ENCODE measurements at places on chromosomes 12 and 14.

- DNase-seq, result no peak
Observed at GRCh38 chr12:112153893-112154219, 28.5 kb downstream of the TRAFD1 start.

DNA sequence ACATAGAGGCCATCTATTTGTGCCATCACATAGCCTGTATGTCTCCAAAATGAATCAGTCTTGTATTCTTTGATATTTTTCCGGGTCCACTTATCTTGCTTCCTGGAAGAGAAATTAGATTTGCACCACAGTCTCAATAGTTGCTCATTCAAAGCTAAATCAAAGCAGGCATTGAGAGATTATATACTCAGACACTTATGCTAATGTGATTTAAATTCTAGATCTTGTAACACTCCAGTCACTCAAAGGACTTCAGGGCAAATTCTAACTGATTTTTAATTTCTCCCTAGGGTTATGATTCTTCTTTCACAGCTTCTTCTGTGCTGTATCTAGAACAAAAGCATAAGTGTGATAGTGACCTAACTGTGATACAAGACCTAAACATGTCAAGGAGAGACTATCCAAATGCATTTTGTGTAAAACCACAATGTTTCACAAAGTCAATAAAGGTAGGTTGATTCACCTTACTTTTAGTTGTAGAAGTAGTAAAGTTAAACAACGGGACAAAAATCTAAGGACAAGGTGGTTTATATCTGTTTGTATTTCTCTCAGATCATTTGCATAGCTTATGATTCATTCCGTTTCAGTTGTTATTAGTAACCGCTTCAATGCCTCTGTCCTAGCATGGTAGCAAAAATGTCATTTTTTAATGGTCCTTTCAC is 26.8 kb downstream of the PLBD1 start:
- no peak for DNase-seq

DNA sequence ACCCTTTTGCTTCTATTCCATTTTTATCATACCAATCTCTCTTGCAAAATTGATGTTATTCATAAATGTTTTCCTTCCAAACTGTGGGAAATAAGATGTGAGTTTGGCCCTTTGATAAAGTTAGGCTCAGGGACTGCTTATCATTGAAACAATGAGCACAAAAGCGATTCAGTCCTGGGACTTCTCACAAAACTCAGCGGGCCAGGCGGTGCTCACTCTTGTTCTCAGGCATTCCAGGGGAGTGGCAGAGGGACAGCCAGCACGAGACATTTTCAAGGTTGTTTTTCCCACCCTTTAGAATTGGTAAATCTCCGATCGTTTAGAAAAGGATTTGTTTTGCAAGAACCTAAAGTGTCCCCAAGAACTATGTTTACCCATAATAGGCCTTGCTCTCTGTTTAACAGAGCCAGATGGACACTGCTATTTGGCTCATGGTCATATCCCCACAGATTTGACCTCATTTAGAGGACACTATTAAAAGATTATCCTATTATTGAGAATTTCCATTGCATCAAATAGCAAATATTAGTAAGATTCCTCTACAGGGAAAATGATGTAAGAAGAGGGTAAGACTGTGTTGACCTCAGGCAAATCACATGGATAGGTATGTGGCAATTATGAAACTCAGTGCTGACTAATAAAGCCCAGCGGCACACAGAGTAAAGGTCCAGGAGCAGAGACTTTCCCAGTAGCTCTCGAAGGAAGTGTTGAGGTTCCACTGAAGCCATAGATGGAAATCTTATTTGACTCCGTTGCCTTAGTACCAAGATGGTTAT is 102.7 kb upstream of the USP44 start:
- DNase-seq, result peak; percentile 4

GRCh38 chr14:29643433-29644211 is 284.0 kb downstream of the PRKD1 start:
- DNase-seq, result no peak

DNA sequence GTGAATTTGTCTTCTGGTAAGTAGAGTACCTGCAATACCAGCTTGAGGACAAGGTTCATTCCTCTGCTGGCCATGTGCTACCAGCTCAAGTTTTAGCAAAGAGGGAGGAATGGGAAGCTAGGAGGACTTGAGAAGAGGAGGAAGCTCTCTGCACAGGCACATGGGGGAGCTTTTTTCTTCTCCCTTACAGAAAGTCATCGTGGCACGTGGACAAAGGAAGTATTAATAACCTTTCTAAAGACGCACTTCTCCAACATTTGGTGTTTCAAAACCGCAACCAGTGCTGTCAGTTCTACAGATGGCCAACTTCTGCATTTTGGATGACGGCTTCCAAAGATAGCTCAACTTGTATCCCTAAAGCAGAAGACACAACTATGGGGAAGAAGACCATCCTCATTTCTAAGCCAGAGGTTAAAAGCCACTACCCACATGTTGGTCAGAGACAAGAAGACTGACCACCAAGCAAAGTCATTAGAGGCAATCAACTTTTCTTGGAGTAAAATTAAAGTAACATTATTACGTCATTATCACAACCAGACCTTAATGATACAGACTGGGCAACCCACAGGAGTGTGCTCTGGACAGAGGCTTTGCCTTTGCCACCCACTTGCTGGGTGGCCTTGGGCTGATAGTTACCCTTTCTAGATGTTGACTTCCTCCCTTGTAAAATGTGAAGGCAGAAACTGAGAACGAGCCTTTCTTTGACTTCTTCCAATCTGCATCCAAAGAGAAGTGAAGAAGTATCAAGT is 12.3 kb upstream of the TMED10 start:
- no peak for DNase-seq

DNA sequence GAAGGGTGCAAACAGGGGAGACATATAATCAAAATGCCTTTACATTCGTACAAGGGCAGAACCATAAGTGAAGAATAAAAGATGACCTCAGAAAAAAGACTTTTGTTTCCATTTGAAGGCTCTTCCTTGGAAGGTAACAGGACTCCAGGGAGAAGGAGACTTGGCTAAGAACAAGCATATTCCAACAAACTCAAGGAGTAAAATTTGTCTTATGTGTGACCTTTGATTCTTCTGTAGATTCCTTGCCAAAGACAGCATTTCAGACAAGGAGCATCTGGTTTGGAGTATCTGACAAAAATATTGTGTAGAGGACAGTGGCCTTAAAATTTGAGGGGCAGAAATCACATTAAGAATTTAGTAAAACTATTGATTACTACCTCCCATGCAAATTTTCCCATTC is 991.9 kb downstream of the FLRT2 start:
- no peak for DNase-seq

- DNase-seq, result no peak
Observed at GRCh38 chr12:124509300-124509675, 58.1 kb downstream of the NCOR2 start.

- no peak for DNase-seq
Observed at GRCh38 chr12:122040579-122041386, 19.1 kb downstream of the BCL7A start.

- peak; percentile 38 for DNase-seq
Observed at GRCh38 chr14:91115986-91116770, 2.3 kb downstream of the DGLUCY start.

- DNase-seq, result no peak
Observed at GRCh38 chr12:77087427-77087826, 22.1 kb upstream of the E2F7 start.

GRCh38 chr14:35534208-35534872 is 376 bp downstream of the INSM2 start:
- no peak for DNase-seq

DNA sequence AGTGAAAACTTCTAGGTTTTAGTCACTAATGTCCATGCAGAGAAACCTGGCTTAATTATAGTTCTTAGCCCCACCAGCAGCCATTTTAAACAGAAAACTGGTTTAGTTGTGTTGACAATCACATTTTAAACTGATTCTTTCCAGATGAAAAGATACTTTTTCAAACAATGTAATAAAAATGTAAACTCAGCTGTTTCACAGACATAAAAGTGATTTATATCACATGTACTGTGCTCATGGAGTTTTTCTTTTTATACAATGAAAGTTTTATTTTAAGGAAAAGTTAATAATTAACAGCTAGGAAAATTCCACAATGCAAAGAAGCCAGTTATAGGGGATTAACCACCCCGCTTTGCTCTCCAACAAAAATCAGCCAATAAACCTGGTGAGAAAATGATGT is 129.7 kb downstream of the PAX9 start:
- DNase-seq, result no peak

DNA sequence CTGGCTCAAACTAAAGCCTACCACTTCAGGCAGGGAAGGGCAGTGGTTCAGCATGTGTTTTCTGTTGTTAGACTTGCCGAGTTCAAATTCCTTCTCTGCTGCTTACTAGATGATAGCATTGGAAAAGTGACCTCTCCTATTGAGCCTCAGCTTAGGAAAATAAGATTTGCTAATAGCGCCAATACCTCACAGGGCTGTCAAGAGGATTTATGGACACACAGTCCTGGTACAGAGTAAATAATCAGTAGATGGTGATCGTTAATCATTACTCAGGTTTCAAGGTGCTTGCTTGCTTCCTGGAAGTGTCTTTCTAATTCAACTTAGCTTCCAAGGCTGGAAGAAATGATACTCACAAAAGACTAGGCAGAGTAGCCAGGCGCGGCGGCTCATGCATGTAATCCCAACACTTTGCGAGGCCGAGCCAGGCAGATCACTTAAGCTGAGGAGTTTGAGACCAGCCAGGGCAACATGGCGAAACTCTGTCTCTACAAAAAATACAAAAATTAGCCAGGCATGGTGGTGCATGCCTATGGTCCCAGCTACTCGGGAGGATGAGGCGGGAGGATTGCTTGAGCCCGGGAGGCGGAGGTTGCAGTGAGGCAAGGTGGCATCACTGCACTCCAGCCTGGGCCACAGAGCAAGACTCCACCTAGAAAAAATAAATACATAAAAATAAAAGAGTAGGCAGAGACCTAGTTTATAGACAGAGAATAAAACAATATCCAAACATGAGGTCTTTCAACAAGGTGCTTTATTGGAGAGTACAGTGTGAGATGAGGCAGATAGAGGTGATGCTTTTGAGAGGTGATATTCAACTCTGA is 6.0 kb downstream of the PLA2G1B start:
- DNase-seq, result no peak

GRCh38 chr14:71783786-71784185 is 148.4 kb upstream of the RGS6 start:
- DNase-seq, result no peak

DNA sequence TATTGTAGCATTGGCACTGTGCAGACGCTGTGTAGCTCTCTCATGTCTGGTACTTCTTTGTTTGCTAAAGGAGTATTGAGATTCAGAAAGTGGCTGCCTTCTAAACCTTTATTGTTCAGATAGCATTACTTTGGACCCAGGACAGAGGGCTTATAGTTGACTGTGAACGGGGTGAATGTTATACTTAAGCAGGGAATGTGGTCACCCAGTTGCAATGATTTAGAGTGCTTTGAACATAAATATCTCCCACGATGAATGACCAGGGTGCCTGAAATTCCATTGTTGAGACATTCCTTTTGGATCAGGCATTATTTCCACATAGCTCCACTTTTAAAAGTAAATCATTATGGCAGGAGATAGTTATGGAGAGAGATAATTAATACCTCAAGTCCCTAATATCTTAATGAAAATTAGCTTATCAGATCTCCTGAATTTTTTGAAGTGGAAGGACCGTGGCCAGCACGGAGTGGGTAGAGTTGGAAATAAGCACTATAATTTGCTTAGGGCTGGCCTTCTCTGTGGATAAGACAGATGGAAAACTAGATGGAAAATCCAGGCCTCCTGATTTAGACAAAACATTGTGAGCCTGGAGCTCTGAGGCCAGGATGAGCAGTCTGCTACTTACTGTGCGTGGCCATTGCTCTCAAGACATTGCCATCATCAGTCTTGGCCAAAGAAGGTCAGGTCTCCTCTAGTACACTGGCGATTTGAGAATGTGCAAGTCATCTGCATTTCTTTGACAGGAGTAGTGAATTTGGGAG is 114.5 kb downstream of the ETV6 start:
- DNase-seq, result no peak

DNA sequence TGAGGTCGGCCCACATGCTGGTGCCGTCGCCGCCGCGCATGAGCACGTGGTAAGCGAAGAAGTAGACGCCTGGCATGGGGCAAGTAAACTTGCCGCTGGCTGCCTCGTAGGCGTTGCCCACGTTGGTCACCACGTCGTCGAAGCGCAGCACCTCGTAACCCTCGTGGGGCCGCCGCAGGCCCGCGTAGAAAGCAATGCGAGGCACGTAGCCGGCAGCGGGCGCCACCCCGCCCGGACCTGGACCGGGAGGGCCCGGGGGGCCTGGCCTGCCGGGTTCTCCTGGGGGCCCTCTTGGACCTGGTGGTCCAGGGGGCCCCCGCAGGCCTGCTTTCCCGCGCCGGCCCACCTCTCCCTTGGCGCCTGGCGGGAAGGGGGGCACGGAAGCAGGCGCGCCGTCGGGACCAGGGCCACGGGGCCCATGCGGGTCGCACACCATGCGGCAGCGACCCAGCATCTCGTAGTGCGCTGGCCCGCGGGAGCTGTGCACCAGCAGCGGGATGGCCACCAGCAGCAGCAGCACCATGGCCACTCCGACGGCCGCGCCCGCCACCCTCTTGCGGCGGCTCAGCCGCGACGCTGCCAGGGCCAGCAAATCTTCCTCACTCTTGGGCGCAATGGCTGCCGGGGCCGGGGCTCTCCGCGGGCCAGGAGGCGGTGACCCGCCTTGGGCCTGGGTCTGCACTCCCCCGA is 888 bp downstream of the C1QL4 start:
- DNase-seq, result no peak

DNA sequence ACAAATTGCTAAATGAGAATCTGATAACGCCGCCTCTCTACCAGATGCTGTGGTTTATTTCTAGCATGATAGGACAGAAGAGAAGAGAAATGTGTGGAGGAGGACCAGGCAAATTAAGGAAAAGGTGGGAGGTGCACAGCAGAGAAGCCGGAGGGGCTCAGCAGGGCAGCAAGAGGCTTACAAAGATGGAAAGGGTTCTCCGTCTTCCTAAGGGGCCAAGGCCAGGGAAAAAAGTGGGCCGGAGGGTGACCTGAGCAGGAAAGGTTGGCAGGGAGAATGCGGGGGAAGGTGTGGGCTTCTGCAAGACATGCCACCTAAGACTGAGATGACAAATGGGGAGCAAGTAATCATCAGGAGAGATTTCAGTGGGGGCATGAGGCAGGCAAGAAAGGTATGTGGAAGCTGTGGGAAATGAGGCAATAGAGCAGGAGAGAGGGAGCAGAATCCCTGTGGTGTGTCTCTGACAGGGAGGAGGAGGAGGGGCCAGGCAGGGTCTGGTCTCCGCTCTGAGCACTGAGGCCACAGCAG is 18.7 kb downstream of the MANSC1 start:
- no peak for DNase-seq

- no peak for DNase-seq
Observed at GRCh38 chr14:102027951-102028350, 58.9 kb downstream of the HSP90AA1 start.

Measured in activated CD4-positive, alpha-beta T cell treated with anti-CD3 and anti-CD28 coated beads, Interleukin-2, Interleukin-4, amounts not matched to agents 100 ng/mL and 50 ng/mL, durations not matched to agents 16 hours and 8 hours (primary cell).